ENCODE measurements at places on chromosomes 6 and 20. TPM values are rescaled to one million over a fixed set of nuclear protein-coding genes. Genes with fewer than 3 reads are reported as not detected.

WFDC2 gene
- total RNA-seq = not detected

- H3K27me3 ChIP-seq = no peaks in the 10 kb centered on the region
- H3K4me3 ChIP-seq = no peak overlapping the region
- peaks cover 3% of the 10 kb centered on the region for H3K4me1 ChIP-seq
Measured at GRCh38 chr6:52390361-52390727, 28.4 kb downstream of the PAQR8 start.

FILIP1 gene
- total RNA-seq = 2.8 TPM

HLA-DQA2 gene
- not detected for total RNA-seq

PARD6B gene
- 8.8 TPM for total RNA-seq
